ENCODE measurements at places on chromosomes 12 and 14.

- peak; percentile 45 for DNase-seq
These were observed 1025.7 kb upstream of the TMEM132C start for GRCh38 chr12:127241072-127241817.

- DNase-seq: no peak
These were observed 142.1 kb downstream of the CNTN1 start for GRCh38 chr12:40834321-40834720.

GRCh38 chr12:3647504-3647903, 105.4 kb downstream of the CRACR2A start:
- no peak for DNase-seq

DNA sequence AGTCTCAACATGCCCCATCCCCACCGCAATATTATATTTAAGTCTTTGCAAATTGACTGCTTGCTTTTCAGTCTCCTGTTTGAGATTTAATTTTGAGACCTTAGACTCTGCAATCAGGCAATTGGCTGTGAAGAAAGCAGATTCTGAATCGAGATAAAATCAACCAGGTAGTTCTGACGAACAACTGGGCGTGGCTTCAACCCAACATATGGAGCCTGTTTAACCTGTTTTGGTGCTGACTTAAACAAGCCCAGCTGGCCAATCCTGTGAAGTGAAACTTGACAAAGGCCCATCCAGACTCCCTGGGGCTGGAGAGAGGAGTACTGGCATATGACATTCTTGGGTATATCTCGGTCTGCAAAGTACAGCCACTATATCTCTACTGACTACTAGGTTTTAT, 9.8 kb upstream of the CIPC start:
- no peak for DNase-seq

GRCh38 chr12:51820526-51821439, 27.7 kb downstream of the FIGNL2 start:
- DNase-seq: no peak

DNA sequence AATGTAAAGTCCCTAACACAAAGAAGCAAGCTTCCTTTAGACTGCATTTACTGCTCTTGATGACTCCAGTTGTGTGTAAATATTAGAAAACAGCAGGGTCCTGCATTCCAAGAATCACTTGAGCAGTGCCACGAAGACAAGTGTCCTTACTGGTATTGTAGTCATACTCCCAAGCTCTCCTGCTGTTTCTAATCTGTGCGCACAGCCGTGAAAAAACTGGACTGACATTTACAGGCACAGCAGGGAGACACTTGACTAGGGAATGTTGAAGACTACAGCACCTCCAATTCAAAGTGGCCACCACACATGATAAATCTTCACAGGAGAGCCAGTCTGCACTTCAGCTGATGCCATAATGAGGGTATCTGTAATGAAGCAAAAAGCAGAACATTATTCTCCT, 91.4 kb downstream of the VRK1 start:
- no peak for DNase-seq

GRCh38 chr12:125249932-125250331, 184.7 kb downstream of the AACS start:
- DNase-seq: no peak

DNA sequence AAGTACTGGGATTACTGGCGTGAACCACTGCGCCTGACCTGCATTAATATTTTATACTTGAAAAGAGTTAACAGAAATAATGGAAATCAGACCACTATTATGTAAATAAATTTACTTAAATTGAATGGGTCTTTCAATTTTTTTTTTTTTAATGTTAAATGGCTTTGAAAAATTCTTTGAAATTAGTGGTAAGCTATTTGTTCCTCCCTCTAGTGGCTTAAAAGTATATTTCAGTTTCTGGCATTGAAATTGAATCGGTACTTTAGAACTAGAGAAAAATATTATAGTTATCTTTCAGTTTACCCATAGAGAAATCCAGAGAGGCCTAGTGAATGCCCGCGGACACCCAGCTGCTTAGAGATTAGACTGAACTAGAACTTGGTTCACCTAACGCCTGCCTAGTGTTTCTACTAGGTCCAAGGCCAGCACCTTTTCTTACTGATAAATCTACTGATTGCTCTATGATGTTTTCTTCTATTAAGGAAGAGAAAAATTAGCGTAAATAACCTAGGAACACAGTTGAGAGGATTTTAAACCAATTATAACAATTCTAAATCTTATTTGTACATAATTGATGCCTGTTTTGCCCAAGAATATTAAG, 106.5 kb downstream of the EML1 start:
- peak; percentile 71 for DNase-seq

DNA sequence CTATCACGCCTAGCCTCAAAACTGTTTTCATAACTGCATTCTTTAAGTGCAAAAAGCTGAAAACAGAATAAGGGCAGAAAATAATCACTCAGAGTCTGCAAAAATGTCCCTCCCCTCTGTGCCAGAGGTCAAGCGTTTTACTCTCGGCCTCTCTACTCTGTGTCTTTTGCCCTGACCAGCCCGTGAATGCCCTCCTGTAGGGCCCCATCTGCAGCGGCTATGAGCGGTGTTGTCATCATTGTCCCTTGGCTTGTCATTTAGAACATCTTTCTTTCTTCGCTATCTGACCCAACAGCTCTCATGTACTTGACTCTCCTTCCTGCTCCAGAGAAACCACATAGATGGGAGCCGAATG, 21.7 kb downstream of the ELK3 start:
- DNase-seq: no peak

GRCh38 chr14:105890474-105891220, 364.3 kb downstream of the TMEM121 start:
- no peak for DNase-seq

DNA sequence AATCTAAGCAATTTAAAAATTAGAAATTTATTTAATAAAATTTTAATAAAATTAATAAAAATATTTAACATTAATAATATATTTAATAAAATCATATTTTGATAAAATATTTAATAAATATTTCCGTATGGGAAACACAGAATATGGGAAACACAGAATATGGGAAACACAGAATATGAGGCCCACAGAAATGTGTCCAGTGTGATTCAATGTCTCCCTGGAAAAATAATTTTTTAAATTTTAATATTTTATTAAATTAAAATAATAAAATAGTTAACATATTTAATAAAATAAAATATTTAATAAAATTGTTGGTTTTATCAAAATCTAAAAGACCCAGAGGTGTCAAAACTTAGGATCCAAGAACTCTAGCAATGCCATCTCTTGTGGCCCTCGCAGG, 186.4 kb downstream of the TMEM132D start:
- no peak for DNase-seq

DNA sequence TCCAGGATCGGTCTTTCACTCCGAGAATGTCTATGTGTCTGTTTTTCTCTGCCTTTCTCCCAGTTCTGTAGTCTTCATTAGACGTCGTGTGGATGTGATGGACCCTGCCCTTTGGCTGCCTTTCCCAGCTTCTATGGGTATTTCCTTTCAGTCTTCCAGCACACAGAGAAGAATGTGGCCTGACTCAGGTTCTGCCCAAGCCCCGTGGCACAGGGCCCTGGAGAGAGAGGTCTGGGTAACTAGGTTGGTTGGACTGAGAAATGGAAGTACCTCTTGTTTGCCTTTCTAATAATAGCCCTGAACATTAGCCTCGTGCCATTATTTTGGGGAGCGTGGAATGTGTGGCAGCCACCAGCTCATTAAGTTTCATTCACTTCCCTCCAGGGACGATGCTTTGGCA, 3.8 kb downstream of the FOXJ2 start:
- DNase-seq: no peak

- DNase-seq: no peak
These were observed 29.7 kb downstream of the ZFP36L1 start for GRCh38 chr14:68762953-68763764.

GRCh38 chr12:1305063-1305434, 289.3 kb downstream of the FBXL14 start:
- no peak for DNase-seq

Data from ELR (cell line).